ENCODE measurements at places on chromosomes 5 and 9.

- no peak for DNase-seq
Measured at GRCh38 chr5:169088028-169088725, 212.8 kb downstream of the SLIT3 start.

DNA sequence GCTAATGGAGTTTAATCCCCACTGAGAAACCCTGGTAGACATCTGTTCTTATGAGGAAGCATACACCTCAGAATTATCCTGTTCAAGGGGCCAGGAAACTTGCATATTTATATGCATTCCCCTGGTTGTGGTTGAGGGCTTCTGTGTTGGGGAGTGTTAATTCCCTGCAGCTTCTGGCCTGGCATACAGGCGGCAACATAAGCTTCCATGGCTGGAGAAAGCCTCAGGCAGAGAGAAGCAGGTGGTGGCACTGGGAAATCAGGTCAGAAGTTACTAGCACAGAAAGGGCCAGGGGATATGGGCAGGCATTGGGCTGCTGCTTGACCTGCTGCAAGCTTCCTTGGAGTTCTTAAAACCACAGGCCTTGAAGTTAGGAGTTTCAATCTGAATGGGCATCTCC, 166.1 kb upstream of the SEMA6A start:
- DNase-seq = no peak

DNA sequence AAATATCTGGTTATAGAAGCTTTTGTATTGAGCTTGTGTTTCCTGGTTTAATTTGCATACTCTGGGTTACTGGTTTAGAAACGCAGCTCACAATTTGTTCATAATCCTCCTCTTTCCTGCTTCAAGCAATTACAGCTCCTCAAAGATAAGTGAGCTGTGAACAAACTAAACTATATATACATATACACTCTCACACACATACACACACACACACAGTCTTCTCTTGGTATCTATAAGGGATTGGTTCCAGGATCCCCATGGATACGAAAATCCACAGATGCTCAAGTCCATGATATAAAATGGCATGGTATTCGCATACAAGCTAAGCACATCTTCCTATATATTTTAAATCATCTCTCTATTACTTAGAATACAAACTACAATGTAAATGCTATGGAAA, 510.9 kb upstream of the CDH18 start:
- no peak for DNase-seq

DNA sequence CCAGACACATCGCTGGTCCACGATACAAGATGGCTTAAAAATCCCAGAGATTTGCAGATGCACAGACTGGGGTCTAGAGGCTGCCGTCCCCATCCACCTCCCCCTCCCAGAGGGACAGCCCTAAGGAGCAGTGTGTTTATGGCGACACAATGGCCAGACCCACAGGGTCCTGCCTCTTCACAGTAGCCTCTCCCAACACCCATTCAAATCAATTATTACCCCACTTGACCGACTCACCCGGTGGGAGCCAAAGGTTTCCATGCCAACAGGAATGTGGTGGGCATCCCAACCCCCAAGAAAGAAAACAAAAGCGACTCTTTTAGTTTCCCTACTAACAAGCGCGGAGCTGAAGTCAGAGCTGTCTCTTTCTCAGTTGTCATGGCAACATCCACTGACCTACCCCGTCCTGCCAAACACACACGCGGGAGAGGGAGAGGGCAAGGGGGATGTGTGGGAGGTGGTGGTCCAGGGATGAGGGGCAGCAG, 209.0 kb downstream of the TTLL11 start:
- DNase-seq = no peak

GRCh38 chr9:105854026-105854782, 159.9 kb downstream of the TMEM38B start:
- DNase-seq = no peak

DNA sequence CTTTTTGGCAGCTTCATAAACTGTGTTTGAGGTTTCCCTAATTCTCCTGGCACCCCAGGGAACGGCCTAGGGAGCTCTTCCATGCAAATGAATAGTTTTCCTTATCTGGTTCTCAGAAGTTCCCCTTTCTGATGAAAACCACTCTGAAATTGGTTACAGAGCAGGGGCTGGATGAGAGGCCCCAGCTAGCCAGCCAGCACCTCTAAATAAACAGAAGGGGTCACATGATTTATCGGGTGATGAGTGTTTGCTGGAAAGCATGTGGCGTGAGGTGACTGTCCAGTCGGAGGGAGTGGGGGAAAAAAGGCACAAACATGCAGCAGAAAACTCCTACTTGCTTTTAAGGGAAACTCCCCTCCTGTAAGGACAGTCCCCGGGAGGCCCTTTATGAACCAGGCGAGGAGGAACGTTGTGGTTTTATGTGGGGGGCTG, 261.2 kb upstream of the ANKRD55 start:
- no peak for DNase-seq

DNA sequence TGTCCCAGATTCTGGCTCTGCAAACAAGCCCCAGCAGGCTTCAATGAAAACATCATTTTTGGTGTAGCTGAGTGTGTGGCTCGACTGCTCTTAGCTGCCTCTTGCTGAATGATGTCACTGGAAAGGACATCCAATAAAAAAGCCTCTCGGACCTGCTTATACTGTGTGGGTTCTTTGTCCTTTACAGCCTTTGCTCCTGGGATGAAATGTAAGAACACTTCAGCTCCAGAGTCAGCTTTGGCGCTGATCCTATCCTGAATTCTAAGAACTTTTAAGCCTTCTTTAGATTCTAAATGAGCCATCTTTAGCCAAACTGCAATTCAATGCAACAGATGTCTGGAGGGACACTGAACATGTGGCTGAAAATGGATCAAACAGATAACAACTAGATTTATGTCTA, 404.6 kb upstream of the C9orf72 start:
- DNase-seq = no peak

DNA sequence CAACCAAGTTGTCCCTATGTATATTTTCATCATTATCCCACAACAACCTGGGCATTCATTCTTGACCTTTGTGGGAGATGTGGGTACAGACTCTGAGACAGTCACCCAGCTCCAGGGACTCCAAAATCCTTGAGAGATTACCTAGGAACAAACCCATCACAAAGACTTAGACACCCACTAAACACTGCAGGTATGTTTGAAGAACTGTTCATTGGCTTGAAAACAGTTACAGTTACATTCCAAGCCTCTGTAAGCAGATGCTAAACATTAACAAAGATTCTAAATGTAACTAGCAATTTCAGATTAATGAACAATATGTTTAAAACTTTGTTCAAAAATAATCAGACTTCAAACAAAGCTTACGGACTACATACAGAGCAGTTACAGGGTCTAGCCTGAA, 24.7 kb downstream of the DEPDC1B start:
- no peak for DNase-seq

DNA sequence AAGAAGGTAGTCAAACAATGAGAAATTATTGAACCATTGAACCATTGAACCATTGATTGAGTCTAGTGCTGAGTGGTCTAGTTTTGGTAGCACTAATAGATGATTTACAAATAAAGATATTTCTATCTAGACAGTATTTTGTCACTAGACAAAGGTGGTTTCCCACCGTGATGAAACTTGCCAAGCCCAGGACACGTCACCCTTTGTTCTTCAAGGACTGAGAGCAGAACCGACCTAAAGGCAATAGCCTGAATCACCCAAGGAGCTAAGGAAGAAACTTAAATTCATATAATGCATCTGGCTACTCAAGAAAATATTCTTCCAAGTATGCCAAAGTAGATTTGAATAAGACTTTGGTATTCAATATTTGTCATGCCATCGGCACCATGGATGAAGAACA, 103.3 kb downstream of the ESM1 start:
- no peak for DNase-seq

Data from activated CD4-positive, alpha-beta T cell treated with anti-CD3 and anti-CD28 coated beads, Interleukin-2, amount 50 U/mL, for 16 hours (primary cell).